RCC 7860 (cell line): ENCODE measurements at places on chromosomes 16 and 17.
A peak's percentile ranks its signal among the peaks of the same experiment; 100 is the strongest.

GRCh38 chr16:74865922-74866598, 91.4 kb upstream of the FA2H start:
- no peak for DNase-seq

DNA sequence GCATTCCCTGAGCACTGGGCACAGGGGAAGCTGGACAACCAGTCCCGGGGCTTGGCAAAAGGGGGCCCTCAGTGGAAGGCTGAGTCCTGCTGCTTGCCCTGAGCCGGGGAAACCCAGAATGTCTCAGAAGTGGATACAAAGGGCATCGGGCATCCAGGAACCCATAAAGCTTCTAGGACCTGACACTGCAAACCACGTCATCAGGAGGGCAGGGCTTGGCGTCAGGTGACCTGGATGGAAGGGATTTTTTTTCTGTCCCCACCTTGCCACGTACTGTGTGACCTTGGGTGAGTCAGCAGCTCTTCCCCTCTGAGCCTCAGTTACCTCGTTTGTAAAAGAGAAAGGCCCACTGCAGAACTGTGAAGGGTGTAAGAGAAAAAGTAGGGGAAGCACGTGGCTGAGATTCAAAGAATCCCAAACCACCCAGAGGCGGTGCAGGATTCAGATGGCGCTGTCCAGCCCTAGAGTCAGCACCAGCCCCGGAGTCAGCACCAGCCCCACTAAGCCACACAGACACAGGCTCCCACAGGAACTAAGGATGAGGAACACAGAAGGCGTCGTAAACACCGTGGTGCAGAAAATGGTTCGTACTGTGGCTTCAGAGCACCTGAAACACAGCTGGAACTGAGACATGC, 53.7 kb downstream of the C16orf95 start:
- no peak for DNase-seq

DNA sequence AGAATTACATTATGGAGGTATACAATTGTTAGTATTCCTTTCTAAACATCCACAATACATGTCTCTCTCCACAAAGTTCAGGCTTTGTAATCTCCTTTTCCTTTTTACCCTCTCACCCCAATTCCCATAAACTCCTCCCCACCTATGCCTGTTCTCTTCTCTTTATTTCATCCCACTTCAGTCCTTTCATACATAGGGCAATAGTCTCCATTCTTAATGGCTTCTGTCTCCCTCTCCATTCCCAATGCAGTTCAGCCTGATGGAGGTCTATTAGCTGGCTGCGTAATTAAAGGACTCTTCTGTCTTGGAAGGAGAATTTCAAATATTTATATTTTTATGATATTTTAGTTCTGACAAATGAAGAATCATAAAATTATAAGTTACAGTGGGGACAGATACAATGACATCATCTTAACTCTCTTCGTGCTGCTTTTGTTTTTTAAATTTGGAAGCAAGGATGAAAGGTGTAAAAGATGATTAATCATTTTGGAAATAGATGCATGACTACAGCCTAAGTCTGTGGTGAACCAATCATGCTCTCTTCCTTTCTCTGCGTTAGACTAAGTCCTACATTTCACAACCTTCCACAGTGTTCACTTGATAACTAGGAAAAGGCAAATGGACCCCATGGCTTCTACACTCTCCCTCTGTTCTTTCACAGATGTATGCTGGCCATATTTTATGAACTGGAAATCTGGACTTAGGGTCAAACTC, 11.2 kb upstream of the FAM20A start:
- no peak for DNase-seq

GRCh38 chr17:12640364-12640763, 25.3 kb upstream of the MYOCD start:
- no peak for DNase-seq

DNA sequence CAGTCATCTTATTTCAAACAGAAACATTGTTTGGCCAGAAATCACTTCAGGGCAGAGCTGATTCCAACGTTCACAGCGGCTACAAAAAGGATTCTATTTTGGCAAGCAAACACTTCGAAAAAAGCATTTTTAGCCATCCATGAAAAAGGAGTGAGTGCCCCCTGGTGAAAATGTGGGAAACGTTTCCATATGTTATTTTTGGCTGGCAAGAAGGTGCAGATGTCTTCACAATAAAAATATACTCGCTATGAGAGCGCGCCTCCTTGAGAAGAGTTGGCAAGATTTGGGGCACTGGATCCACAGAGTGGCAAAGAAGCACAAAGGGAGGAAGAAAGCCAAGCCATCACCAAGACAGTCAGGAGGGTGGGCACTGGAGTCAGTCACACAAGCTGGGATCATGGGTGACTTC, 191.1 kb downstream of the CHD9NB start:
- no peak for DNase-seq

DNA sequence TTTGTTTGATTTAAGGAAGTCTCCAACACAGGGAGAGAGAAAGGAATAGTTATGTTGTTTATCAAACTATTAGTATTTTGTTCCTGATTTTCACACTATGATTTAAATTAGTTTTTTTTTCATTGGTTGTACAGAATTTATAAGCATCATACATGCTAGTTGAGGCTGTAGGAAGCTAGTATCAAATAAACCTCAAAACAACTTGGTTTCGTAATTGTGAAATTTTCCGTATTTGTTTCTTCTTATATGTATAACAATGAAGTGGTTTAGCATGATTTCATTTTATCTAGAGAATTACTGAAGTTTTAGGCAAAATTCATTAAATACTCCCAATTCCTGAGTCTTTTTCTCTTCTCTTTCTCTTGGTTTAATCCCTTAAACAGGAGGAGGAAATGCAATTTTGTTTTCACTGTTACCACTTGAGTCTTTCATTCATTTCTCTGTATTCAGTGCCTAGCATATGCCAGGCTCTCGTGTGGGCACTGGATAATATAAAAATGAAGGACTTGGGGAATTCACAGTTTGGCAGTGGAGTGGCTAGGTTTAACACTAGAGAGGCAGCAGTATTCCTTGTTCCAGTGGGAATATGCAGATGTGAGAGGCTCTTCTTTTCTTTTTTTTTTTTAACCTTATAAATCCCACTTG, 1.8 kb downstream of the CYLD start:
- no peak for DNase-seq

- DNase-seq, result no peak
Measured at GRCh38 chr17:64178011-64178825, 48.3 kb upstream of the ERN1 start.

DNA sequence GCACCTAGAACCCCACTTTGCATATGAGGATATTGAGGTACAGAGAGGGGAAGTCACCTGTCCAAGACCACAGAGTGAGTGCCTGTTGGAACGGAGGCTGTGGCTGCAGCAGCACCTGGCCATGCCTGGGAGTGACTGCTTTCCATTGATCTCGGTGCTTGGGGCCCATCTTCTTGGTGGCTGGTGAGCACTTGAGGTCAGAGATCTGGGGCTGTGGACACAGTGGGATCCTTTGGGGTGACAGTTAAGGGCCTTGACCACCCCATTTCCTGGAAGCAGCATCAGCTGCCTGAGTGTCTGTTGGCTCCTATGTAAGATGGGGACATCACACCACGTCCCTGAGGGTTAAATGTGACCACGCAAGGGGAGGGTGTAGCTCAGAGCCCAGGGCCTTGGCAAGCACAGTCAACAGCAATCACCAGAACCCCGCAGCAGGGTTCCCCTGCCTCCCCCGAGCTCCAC, 111.7 kb downstream of the IRF8 start:
- no peak for DNase-seq

GRCh38 chr17:6195123-6195522, 124.9 kb downstream of the WSCD1 start:
- no peak for DNase-seq

GRCh38 chr16:21719283-21719682, 55.5 kb downstream of the OTOA start:
- no peak for DNase-seq

GRCh38 chr16:56625140-56625942, at the start of gene MT1E:
MT1E (plus strand) TSS chr16:56625781; CDS start chr16:56625852, 71 bp downstream.
- DNase-seq, result peak; percentile 81

- peak; percentile 52 for DNase-seq
Measured at GRCh38 chr17:6255322-6255721, 179.6 kb downstream of the AIPL1 start.

DNA sequence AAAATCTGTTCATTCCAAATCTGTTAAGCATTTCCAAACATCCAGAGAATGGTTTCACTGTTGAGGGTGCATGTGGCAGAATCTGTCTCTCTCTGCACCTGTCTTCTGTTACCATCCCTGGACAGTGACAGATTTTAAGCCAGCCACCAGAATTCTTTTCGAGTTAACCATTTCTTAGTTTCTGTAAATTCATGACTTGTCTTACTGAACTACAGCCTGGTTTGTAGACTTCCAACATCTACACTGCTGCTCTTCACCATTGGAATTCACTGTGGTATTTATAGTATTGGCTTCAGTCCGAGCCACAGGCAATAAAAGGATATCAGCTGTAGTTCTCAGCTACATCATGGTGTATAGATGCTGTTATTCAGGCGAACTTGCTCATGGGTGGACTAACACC, 47.6 kb downstream of the GOSR1 start:
- DNase-seq, result no peak

DNA sequence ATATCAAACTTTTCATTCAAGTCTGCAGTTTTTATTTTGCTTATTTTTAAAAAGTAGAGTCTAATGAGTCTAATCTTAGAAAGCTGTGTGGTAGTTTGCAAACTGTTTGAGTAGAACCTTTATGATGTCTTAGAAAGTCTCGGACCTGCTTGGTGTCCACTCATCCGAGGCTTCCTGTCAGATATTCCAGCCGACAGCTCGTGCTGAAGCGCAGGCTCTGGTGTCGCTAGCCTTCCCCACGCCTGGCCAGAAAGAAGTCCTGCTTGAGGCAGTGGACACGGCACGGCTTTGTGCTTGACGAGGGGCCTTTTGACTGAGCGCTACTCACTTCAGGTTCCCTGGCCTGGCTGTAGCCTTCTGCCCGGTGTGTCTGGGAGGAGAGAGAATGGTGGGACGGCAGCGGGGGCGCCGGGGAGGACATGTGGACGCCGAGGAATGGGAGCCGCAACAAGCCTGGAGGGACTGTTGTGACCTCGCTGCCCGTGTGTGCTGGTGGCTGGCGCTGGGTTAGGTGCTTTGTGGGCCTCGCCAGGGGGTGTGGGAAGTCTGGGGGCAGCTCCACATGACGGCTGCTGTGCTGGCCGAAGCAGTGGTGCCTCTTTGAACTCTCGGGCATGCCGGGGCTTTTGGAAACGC, 33.5 kb downstream of the BANP start:
- DNase-seq, result no peak

DNA sequence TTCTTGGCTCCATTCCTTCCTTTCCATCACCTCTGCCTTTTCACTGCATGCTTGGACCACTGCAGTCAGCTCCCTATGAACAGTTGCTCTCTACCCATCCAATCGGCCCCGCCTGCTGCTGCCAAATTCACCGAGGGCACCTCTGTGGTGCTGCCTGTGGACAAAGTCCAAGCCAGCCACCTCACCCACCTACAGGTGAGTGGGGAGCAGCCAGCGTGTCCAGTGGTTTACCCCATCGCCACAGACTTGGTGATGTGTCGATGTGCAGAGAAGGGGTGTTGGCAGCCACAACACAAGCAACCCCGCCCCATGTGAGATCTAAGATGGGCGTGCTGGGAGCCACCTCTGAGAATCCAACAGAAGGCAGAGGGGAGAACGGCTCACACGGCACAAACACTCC, 43.7 kb upstream of the STH start:
- DNase-seq, result no peak

- no peak for DNase-seq
Measured at GRCh38 chr17:41705271-41705991, 6.7 kb upstream of the GAST start.

DNA sequence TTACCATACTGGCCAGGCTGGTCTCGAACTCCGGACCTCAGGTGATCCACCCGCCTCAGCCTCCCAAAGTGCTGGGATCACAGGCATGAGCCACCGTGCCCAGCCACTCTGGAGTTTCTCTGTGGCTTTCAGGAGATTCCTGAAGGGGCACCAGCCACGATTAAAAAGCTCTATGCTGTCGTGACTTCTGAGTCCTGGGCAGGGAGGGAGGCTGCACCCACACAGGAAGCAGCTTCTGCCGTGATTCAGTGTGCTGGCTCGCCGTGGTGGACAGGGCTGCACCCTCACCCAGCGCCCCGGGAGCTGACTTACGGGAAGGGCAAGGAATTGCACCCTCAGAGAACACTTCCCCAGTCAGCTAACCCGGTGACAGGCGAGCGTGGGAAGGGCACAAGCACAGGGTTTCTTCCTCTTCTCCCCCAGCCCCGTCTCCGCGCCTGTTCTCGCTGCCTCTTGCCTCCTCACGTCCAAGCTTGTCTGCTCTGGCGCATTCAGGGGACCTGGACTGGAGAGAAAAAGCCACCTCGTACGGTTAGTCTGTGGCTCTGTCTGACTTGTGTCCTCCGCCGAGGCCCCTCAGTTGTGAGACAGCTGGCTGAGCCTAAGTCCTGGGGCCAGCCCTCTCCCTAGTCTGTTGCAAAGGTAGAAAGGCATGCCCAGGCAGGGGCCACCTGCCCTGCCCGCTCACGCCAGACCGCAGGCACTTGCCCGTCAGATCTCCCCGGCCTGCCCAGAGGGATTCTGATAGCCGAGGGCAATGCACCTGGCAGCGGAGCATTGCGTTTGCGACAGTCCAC, 145.0 kb downstream of the SEC14L1 start:
- DNase-seq, result peak; percentile 95

GRCh38 chr17:34610506-34610905, 31.1 kb downstream of the TMEM132E start:
- DNase-seq, result no peak
